Stimulated activated CD8-positive, alpha-beta memory T cell treated with anti-CD3 and anti-CD28 coated beads, Interleukin-2, amount 100 ng/mL, for 1 hour (primary cell): ENCODE measurements at places on chromosomes 2 and 18.

GRCh38 chr2:107002735-107003134 is 116.8 kb upstream of the ST6GAL2 start:
- no peak for DNase-seq

- no peak for DNase-seq
These were observed 22.5 kb downstream of the TEX44 start for GRCh38 chr2:231615058-231615671.

DNA sequence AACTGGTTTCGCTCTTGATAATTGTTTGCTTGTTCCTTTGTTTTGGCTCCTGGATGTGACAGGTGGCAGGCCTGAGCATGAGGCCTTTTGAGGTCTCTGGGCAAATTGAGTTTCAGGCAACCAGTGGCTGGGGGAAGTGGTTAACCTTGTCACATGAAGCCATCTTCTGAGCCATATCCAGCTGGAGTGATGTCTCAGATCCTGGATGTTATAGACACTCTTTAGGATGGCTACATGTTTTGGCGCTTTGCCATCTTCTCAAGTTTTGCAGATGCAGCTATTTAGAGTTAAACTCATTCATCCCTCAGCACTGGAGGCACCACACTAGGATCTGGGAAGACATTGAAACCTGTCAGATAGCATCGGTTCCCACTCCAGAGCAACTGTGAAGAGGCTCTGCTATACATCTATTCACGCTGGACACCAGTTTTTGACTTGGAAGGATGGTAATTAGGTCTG is 25.3 kb upstream of the TACR1 start:
- DNase-seq: no peak

GRCh38 chr2:24225499-24226242 is 50.8 kb downstream of the FAM228A start:
- DNase-seq: no peak

DNA sequence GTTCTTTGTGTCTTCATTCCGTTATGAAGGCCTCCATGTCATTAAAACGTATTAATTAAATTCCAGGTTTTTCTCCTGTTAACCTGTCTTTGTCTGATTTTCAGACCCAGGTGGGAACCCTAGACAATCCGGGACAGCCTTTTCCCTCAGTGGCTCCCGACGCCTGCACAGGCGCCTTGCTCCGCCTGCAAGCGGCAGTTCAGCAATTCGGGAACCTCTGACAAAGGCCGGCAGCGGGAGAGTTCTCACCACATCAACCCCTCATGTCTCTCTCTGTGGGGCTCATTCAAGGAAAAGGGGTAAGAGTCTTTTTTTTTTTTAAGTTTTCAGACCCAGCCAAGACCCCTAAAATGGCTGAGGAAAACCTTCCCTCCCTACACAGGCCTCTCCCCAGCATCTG is 259.8 kb upstream of the SALL3 start:
- no peak for DNase-seq

GRCh38 chr2:162243715-162244114 is 470 bp upstream of the FAP start:
- no peak for DNase-seq

DNA sequence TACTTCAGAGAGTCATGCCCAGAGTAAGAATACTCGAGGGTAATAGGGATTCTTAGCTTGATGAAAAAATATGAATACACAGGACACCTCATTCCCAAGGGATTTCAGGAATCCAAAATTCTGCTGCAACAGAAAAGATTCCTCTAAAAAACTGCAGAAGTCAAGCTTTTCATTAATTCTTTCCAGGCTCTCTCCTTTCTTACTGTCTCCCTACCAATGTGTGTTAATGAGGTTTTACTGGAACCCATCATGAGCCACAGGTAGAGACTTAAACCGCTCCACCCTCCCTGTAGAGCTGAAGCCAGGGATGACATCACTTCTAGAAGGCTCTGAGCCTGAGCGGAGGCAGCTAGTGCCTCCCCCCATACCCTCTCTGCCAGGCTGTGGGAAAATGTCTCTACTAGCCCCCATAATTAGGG is 3.4 kb downstream of the SDC1 start:
- DNase-seq: no peak

- DNase-seq: no peak
These were observed 36.4 kb downstream of the PKDCC start for GRCh38 chr2:42084231-42084671.

- no peak for DNase-seq
These were observed 34.9 kb downstream of the ANO7 start for GRCh38 chr2:241223211-241224017.

DNA sequence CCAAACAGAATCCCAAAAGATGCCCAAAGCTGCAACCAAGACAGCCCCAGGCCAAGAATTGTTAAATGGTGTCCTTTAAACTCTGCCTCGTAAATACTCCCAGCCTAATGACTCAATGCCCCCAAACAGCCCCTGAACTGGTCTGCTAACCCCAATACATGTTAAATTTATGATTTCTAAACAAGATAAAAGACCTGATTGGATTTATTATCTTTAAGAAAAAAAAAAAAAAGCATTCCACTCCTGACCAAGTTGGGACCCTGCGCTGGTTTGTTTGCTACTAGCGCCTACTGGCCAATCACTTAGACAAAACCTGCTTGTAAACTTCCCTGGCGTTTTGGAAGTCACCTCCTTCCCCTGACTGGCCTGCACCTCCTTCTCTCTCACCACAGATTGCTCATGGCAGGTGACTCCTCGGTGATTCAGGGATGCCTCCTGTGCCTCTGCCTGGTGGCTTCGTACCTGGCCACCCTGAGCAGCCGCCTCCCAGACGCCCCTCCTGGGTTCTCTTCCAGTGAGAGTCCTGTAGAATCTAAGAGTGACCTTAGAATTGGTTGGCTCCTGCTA is 121.3 kb downstream of the BCL11A start:
- DNase-seq: no peak

DNA sequence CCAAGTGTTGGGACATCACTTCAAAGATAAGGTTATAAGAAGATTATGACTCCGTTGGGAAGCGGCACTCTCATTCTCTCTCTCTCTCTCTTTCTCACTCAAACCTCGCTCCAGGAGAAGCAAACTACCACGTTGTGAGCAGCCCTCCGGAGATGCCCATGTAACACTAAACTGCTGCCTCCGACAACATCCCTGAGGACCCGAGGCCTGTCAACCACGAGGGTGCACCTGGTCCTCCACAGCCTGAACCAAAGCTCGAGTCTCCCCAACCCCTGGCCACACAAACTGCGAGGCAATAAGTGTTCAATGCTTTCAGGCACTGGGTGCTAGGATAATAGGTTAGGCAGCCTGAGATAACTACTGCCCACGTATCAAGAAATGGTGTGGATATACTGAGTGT is 654.5 kb upstream of the ID2 start:
- DNase-seq: no peak

GRCh38 chr2:161754379-161754778 is 130.2 kb downstream of the SLC4A10 start:
- no peak for DNase-seq

DNA sequence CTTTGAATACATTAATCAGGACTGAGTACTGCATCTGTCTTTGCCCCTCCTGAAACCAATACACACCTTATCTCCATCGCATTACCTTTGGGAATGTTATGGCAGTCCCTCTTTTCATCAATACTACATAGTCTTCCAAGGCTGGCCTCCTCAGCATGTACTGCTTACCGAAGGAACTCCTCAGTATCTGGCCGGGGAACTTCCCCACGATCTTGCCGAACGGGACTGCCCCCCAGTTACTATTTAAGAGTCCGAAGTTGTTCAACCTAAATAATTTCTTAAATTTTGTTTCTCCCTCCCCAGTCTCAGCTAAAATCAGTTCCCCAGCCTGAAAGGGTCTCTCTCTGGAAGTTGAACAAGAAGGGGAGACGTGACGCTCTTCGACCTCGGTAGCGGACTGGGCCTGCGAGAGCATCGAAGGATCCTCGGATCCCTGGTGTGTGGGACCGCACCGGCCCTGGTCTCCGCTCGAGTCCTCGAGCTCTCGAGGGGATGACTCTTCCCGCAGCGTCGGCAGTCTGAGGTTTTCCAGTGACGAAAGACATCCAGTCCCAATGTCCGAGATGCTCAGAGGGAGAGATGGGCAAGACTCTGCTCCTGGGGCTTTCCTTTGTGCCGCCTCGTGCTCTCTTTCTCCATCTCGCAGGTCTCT is 489 bp downstream of the TRMT61B start:
- DNase-seq: no peak

GRCh38 chr2:160491911-160492371 is 1.7 kb downstream of the RBMS1 start:
- no peak for DNase-seq

DNA sequence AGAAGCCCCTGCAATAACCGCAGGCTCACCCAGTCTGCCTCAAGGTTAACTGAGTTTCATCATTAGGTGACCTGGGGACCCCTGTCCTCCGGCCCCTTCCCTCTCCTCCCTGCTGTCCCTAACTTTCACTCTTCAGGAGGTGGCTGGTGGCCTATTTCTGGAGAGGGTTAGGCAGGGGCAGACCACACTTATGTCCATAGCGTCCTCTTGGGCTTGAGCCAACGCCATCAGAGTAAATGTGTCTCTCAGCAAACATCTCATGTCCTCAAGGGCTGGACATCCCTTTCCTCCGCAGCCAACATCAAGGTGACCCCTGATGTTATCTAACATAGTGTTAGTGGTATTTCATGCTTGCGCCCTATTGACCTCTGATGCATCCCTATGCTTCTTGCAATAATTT is 114.8 kb downstream of the BCL11A start:
- no peak for DNase-seq

GRCh38 chr2:30484995-30485394 is 37.9 kb downstream of the LCLAT1 start:
- DNase-seq: no peak

DNA sequence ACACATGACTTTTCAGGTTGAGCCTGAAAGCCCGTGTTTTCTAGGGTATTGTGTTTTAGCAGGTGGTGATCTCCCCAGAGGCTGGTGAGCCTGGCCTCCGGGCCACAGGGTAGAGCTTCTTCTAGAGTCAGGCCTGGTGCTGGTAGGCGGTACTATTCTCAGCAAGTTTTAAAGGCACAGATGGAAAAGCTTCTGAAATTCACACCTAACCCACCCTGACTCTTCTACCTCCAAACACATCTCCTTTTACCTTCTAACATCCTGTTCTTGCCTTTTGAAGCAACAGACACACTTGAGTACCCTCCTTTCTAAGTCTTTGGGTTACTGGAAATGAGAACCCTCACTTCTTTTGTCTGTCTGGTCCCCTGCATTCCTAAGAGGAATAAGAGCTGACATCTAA is 191.1 kb downstream of the SETBP1 start:
- DNase-seq: no peak
